ENCODE measurements at places on chromosomes 5 and 9.

DNA sequence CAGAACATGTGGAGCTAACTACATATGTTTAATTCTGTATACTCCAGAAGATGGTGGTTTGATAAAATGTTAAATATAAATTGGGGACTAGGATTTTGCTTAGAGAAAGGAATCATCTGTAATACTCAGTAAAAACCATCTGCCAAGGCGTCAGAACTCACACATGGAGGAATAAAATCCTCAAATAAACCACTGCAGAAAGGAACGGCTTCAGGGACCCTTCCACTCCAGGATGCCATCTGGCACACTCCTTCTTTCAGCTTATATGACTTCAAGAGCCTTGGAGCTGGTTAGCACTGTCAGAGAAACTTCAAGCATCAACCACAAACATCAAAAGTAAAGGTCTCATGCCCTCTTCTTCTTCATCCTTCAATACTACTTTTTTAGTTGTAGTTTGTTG is 360.6 kb downstream of the PLK2 start:
- DNase-seq: no peak

DNA sequence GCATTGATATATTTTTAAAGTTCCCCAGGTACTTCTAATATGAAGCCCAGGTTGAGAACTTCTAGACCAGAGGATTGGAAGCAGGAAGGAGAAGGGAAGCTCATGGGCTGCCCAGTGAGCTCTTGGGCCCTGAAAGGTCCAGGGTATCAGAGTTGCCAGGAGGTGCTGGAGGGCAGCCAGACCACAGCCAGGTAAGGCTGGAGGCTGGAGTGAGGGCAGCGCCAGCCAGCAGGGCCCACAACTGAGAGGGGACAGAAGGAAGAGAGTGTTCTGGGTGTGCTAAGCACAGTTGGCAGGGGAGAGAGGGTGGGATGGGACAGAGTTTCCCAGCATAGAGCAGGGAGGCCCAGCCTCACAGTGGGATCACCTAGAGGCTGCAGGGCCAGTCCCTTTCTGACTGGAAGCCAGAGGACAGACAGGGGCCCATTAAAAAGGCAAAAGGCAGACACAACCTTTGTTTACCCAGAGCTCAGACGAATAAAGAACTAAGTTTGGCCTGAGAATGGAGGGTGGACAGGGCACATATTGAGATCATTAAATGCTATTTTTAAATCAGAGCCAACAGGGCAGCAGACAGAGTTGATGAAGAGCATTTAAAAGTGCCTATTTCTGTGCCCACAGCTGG is 94.9 kb downstream of the PDE8B start:
- no peak for DNase-seq

DNA sequence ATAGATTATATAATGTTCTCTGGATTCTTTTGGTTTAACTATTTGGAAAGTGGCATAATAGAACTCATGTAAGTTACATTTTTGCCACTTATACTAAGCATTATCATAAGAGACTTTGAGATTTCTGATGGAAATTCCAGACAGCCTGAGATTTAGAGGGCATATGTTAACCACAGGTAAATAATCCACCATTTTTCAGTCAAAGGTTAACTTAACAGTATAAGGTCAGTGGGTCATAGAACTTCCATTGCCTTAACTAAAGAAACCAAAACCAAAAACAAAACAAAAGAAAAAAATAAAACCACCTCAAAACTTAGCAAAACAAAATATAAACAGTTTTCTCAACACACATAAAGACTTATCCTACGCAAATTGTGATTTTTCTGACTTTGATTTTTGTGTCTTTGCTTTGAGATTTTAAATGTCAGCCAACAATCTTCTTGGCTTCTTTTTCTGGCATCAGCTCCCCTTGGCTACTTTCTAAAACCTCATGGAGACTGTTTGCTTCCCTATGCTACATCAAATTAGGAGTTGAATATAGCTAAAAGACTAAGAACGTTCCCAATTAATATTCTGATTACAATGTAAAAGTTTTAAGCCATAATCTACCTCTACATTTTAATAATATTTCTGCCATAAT is 430.1 kb upstream of the DAB2 start:
- no peak for DNase-seq

- no peak for DNase-seq
These were observed 377.3 kb downstream of the KIAA0825 start for GRCh38 chr5:94240993-94241651.

- no peak for DNase-seq
These were observed 45.4 kb downstream of the PTBP3 start for GRCh38 chr9:112288029-112288428.

GRCh38 chr5:33291216-33292000 is 149.4 kb upstream of the TARS1 start:
- DNase-seq: no peak

DNA sequence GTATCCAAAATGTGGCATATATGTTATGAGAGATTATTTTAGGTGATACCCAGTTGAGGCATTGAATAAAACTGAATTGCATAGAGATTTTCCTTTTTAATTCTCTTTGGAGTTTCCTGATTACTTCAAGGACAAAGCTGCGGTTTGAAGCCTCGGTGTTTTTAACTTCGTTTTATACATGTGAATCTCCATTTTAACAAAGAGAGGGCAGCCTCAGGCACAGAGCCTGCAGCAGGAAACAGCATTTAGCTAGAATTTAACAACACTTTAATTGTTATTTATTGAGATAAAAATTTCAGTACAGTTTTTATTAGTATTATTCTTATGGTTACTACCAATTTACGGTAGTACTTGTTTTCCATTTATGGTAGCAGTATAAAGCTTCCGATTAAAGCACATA is 114.0 kb downstream of the KIF4B start:
- DNase-seq: no peak

DNA sequence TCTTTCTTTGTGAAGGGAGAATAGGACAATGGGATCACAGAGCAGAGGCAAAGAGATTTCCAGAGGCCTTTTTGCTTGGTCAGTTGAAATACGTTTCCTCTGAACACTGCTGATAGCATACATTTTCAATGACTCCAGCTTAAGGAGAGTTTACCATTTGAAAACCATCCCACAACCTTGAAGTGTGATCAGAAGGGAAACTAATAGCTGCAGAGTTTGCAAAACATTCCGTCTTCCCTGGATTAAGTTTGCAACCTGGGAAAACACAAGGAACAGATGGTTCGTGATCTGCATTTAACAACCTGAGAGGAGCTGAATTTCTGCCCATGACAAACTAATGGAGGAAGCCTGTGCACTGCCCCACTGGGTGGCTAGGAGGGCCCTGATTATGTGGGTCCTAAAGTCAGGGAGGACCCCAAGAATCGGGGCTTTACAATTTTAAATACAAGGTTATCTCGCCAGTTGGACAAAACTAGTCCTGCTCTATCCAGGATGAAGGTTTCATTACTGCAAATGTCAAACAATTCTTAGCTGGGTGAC is 35.6 kb downstream of the MTX3 start:
- no peak for DNase-seq

GRCh38 chr5:89996335-89996734 is 413.2 kb downstream of the CETN3 start:
- DNase-seq: no peak

DNA sequence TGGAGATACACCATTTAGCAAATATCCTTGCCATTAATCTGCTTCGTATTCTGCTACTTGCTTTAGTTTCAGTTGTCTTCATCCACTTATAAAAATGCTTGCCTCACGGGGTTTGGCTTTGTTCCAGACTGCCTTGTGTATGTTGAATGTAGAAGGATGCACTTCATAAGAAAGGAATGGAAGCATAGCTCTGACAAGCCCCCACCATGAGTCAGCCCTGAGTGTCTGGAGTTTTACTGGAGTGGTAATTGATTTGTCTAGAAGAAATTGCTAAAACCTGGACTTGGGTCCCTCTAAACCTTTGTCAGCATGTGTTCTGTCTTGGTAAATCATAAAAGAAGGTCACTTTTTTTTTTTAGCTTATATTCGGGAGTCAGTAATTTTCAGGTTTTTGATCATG is 4.6 kb downstream of the TEX48 start:
- DNase-seq: no peak

DNA sequence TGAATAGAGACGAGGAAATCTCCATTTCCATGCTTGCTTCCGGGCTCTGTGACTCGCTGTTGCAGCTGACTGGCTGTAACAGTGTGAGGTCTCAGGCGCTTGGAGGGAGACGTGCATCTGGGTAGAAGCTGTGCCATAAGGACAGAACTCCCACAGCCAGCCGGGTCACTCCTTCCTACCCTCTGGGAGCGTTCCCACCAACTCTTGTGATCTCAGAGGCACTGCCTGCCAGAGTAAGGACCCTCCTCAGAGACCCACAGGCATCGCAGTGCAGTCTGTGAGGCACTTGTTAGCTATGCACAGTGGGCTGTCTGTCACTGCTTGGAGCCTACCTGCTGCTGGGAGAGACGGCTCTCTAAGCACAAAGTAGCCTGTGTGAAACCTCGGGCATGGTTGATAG is 203.4 kb upstream of the SEMA6A start:
- DNase-seq: no peak

DNA sequence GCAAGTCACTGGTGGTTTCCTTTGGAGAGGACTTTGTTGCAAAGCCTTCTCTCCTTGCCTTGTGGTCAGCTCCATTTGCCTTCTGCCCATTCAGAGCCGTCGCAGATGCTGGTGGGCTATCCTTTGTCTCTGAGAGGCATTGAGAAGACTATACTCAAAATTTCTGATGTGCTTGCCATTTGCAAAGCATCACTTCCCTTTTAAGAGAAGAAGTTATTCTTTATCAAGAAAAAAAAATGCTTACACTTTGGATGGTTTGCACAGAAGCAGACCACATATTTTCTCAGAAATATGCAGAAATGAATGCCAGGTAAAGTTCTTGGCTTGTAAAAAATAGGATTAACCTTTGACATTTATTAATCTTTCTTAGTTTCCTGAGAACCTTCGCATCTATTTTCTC is 195.8 kb upstream of the KLF4 start:
- DNase-seq: no peak

- DNase-seq: no peak
These were observed 77.5 kb downstream of the DPYSL3 start for GRCh38 chr5:147432323-147432722.

GRCh38 chr5:158821331-158821730 is 278.4 kb downstream of the EBF1 start:
- DNase-seq: no peak

GRCh38 chr5:140547508-140548299 is at the start of gene EIF4EBP3:
EIF4EBP3 (plus strand) TSS chr5:140547662; CDS start chr5:140547738, 76 bp downstream.
- peak; percentile 60 for DNase-seq

DNA sequence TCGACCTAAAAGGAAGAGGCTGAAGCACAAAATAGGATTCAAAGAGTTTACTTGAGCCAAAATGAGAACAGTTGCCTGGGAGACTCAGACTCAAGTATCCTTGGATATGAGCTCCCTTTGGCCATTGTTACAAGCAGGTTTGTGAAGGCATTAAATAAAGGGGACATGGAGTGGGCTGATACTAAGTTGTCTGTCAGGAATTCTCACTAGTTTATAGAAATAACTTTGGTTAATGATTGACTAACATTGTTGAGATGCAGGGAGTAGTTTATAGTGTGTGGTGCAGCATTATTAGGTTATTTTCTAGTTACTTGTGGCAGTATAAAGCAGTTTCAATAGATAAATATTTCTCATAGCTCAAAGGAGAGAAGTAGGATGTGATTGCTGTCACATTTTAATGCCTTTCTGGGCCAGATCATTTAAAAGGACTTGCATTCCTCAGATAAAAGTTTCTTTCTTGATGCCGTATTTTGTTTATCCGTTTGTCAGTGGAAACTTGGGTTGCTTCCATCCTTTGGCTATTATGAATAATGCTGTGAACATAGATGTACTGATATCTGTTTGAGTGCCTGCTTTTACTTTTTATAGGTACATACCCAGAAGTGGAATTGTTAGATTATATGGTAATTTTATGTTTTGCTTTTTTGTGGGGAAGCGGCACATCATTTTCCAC is 9.1 kb downstream of the AP3S1 start:
- DNase-seq: no peak

DNA sequence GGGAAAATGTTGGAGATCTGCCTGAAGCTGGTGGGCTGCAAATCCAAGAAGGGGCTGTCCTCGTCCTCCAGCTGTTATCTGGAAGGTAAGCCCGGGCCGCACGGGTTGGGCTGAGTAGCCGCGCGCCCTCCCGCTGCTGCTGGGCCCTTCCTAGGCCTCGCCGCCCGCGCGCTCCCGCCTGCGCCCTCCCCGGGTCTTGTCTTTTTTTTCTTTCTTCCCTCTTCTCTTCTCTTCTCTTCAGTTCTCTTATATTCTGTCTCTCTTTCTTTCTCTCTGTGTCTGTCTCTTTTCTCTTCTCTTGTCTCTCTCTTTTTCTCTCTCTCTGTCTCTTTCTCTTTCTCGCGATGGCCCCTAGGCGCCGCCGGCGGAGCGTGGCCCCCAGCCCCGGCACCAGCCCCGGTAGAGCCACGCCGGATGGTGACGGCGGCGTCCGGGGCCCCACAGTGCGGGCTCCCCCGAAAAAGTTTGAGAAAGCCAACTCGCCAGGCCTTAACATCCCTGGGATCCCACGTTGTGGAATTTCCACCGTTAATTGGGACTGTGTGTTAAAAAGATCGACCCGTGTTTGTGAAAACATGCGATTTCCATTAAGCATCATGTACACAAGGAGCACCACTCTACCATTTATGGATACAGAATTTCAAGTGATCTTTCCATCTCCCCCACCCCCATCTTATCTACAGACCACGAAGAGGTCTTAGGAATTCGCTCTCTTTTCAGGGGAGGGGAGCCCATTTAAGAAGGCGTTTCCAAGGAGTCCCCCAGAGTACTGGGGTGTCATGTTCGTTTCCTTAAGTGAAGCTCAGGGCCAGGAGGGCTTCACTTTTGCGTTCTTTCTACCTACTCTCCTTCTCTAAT is 616 bp downstream of the ABL1 start:
- no peak for DNase-seq

DNA sequence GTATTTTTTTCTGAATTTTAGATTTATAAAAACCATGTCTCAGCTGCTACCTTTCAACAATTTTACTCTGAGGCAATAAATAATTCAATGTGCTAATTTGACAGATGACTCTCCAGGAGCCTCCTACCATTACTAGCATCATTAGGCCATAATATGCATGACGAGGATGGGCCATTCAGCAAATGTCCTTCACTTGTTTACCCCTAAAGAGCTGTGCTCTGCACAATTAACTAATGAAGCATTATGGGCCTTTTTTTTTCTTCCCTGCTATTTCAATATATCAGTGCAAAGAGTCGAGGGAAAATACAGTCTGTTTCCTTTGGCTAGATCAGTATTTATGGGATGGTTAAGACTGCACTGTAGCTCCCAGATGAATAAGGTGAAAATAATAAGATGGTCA is 627.2 kb downstream of the ISL1 start:
- DNase-seq: no peak

DNA sequence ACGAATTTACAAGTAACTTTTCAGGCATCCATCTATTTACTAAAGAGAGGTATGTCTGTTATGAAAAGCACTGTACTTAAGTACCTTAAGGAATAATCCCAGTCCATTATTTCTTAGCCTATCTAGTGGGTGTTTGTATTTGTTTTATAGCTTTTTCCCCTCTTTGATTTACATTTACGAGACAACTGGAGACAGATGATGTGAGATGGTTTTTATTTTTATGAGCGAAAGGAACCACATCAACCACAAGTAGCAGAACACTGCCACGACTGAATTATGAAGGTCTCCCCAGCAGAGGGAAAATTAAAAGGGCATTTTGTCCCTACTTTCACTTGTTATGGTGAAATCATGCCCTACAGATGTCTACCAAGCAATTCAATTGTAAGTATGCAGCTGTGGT is 357.8 kb downstream of the NFIB start:
- DNase-seq: no peak
